B cell (primary cell): ENCODE measurements at places on chromosomes 4 and X.

DNA sequence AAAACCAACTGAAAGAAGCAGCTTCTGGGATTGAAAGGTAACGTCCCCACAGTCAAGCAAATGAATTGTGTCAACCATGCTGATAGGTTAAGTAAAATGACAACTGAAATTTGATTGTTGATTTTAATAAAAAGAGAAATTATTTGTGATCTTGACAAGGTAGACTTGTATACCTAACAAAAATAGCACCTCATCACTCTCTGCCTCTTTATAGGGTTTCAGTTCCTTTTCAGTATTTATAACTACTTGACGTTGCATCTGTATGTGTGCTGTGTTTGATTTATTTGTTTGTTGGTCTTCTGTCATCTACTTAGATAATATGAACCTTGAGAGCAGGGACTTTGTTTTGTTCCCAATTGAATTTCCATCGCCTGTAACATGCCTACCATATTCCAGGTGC lies 7.9 kb upstream of the PPP3CA start:
- H3K36me3 ChIP-seq = no peaks in the 10 kb centered on the region
- no peaks in the 10 kb centered on the region for H3K27me3 ChIP-seq
- peaks cover 24% of the 10 kb centered on the region for H3K4me1 ChIP-seq
- DNase-seq = peak; percentile 60
- H3K4me3 ChIP-seq = no peak overlapping the region
- no peak overlapping the region for H3K27ac ChIP-seq

GRCh38 chr4:12221031-12221430 lies 792.3 kb upstream of the HS3ST1 start:
- no peak overlapping the region for H3K4me3 ChIP-seq
- no peaks in the 10 kb centered on the region for H3K4me1 ChIP-seq
- no peaks in the 10 kb centered on the region for H3K36me3 ChIP-seq
- H3K27ac ChIP-seq = no peak overlapping the region
- no peaks in the 10 kb centered on the region for H3K27me3 ChIP-seq

DNA sequence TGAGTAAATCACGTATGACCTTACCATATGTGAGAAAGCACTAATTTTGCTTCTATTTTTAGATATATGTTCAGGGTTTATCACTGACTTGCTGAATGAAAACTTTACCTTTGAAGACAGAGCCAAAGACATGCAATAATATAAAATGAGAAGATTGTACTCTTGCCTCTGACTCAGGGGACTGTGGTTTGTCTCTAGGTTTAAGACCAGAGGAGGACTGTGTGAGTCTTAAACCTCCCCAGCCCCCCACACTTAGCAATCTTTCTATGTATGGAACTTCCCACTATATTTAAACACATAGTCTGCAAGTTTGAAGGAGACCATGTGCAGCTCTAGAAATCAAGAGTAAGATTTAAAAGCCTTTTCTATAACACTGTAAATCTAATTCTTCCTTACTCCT lies 368.7 kb upstream of the FAM241A start:
- H3K4me3 ChIP-seq = no peak overlapping the region
- H3K4me1 ChIP-seq = no peaks in the 10 kb centered on the region
- no peak for DNase-seq
- no peaks in the 10 kb centered on the region for H3K36me3 ChIP-seq

DNA sequence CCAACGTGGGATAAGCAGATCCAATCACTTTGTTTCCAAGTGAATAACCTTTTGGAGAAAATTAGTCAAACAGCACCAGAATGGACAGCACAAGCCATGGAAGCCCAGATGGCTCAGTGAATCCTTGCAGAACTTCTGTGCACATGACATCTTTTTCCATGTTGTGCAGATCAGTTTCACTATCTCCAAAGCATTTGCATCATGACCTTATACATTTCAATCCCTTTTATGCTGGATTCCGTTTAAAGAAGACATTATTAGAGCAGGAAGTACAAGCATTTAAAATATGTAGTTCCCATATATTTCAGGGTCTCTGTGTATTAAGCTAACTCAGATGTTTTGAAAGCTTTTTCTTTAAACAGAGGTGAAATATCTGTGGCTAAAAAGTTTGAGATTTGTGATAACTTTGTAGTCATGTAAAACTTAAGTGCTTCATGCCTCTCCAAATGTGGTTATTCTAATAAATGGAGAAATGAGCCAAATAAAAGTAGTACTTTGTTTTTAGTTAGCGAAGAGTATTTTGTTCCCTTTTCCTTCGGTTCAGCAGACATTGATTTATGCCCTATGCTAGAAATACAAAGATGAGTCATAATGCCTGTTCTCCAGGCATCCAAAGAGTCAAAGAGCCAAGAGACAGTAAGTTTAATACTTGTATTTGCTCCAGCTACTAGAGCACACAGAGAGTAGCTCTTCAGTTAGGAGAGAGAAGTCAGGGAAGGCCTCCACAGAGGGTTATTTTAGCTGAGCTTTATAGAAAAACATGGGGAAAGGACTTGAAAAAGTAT lies 39.0 kb downstream of the PLAC8 start:
- no peak overlapping the region for H3K27ac ChIP-seq
- H3K4me1 ChIP-seq = peaks cover 16% of the 10 kb centered on the region
- DNase-seq = peak; percentile 20
- peaks cover 2% of the 10 kb centered on the region for H3K36me3 ChIP-seq

DNA sequence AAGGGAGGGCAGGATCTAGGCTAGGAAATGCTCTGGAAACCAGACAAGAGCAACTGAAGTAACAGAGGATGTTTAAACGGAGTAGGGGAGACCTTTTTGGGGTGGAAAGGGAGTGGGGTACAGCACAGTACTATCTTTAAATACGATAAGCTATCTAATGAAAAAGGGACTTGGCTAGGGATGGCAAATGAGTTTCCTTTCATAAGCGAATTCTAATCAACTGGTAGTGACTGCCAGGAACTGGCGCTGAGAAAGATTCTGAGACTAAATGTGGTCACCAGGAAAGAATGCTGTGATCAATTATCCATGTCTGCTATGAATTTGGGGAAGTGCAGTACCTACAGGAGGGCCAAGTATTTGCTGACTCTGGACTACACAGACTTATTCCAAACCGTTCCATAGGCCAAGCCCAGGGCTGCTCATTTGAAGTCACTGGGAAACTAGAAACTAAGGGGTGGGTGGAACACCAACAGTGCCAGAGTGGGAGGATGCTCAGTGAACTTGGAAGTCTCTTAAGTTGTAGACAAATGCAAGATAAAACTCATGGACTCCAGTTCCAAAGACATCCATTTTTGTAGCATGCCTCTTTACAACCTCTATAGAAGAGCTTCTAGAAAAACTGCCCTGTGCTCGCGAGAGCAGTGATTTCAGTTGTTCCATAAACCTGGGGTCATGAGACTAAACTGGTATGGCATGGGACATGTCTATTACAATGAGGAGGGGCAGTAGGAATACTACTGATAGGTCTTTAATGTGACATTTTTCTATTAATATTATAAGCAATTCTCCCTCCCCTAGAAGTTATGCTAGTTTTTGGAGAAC lies 2.0 kb downstream of the TRAPPC2 start:
- H3K27ac ChIP-seq = peak overlapping the region; percentile 26
- no peak for DNase-seq
- H3K4me1 ChIP-seq = peaks cover 39% of the 10 kb centered on the region
- H3K4me3 ChIP-seq = no peak overlapping the region
- H3K36me3 ChIP-seq = no peaks in the 10 kb centered on the region

DNA sequence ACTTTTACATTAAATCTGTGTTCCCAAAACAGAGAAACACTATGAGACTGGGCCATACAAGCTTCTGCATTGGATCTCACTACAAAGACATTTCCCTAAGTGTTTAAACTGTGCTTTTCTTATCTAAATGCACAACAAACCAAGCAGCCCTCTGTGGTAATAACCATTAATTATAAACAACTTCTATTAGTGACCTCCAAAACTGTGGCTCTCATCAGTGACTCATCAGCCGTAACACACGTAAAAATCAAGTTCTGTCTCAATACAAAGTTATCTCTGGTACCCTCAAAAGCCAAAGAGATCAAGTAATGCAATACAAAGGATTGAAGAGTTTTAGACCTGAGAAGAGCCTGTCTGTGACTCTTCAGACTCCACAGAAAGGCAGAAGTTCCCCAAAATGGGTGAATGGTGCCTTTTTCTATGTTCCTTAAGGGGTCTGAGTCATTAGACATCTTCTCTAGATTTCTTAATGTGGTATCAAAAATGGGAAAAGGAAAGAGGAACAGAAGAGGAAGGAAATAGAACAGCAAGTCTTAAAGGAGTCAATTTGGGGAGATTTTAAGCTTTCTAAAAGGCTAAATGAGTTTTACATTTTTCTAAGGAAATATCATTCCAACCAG lies 189.8 kb upstream of the PPP1R2C start:
- H3K4me3 ChIP-seq = no peak overlapping the region
- H3K27ac ChIP-seq = no peak overlapping the region
- no peaks in the 10 kb centered on the region for H3K36me3 ChIP-seq
- no peak for DNase-seq
- no peaks in the 10 kb centered on the region for H3K27me3 ChIP-seq
- H3K4me1 ChIP-seq = no peaks in the 10 kb centered on the region

DNA sequence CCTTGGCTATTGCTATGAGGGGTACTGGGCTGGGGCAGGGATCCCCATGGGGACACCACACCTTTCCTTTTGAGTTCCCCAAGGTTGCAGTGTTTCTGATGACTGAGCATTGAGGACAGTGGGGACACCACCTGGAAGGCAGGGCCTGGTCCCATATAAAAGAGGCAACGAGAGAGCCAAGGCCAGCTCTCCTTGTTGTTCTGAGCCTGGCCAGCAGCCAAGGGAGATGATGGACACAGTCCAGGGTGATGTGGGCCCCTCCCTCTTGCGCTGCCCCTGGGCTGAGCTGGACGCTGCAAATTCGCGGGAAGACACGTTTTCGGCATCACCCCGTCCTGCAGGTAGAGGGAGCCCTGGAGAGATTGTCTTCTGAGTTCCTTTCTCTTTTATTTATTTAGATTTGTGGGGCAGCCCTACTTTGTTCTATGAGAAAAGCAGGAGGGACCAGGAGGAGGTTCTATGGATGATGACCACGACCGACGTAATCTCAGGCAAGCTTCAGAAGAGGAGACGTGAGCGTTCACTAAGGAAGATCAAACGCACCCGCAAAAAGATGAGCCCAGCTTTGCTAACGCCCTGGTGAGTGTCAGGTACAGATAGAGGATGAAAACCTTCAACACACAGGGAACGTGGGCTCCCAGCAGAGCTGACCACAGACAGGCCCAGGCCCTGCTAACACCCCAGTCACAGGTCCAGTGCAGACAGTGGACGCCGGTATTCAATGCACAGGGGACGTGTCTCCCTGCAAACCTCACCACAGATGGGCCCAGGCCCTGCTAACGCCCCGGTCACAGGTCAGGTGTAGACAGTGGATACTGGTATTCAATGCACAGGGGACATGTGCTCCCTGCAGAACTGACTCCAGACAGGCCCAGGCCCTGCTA lies 97.4 kb downstream of the SHOX start:
- H3K36me3 ChIP-seq = no peaks in the 10 kb centered on the region
- H3K4me3 ChIP-seq = no peak overlapping the region
- H3K27ac ChIP-seq = no peak overlapping the region
- no peak for DNase-seq
- no peaks in the 10 kb centered on the region for H3K27me3 ChIP-seq
- no peaks in the 10 kb centered on the region for H3K4me1 ChIP-seq

GRCh38 chr4:130028552-130028951 lies 932.6 kb downstream of the C4orf33 start:
- H3K27ac ChIP-seq = no peak overlapping the region
- H3K27me3 ChIP-seq = no peaks in the 10 kb centered on the region
- DNase-seq = peak; percentile 13
- H3K4me3 ChIP-seq = no peak overlapping the region
- no peaks in the 10 kb centered on the region for H3K36me3 ChIP-seq

DNA sequence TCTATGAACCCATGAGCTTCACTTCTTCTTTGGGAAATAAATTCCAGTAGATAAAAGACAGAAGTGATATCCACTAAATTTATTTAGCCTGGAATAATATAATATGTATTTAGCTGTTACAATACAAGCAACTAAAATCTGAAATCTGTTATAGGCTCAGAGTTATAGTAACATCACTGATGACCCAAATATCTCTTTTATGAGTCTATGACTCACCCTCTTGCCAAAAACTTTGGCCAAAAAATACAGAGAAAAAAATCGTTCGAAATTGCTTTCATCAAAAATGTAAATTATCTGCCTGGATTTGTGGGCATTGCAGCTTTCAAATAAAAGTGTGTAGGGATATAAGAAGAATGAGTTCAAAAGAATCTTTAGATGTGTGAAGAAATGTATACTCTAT lies 89.4 kb upstream of the DKK2 start:
- no peak overlapping the region for H3K27ac ChIP-seq
- no peaks in the 10 kb centered on the region for H3K36me3 ChIP-seq
- H3K4me1 ChIP-seq = no peaks in the 10 kb centered on the region
- no peak for DNase-seq

DNA sequence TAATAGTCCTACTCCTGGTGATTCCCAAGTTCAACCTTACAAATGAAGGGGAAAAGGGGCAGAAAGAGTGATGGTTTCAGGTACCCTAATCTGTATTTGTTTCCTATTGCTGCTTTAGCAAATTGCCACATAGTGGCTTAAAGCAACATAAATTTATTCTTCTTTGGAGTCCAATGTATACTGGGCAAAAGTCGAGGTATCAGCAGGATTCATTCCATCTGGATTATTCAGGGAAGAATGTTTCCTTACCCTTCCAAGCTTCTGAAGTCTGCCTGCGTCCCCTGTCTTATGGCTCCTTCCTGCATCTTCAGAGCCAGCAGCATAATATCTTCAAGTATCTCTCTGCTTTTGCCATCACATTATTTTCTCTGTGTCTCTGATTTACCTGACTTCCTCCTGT lies 10.3 kb upstream of the BST1 start:
- no peak for DNase-seq
- H3K27ac ChIP-seq = no peak overlapping the region
- no peaks in the 10 kb centered on the region for H3K27me3 ChIP-seq
- peaks cover 5% of the 10 kb centered on the region for H3K36me3 ChIP-seq
- no peaks in the 10 kb centered on the region for H3K4me1 ChIP-seq

DNA sequence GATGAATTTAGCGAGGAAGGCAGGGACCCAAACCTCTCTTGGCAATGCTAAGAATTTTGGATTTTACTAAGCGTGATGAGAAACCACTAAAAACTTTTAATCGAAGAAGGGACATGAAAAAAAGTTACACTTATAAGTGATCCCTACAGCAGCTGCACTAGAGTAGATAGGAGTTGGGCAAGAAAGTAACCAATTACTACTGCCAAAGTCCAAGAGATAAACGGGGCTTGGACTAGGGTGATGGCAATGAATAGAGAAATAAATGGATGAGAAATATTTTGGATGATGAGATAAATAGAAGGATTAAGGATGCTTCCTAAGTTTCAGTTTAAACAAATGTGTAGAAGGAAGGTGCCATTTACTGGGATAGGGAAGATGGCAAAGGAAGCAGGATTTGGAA lies 6.3 kb upstream of the FNIP2 start:
- H3K27ac ChIP-seq = no peak overlapping the region
- peaks cover 3% of the 10 kb centered on the region for H3K4me1 ChIP-seq
- peaks cover 44% of the 10 kb centered on the region for H3K27me3 ChIP-seq
- DNase-seq = no peak

GRCh38 chr4:100340512-100341485 lies 150.5 kb upstream of the DDIT4L start:
- H3K4me1 ChIP-seq = no peaks in the 10 kb centered on the region
- no peaks in the 10 kb centered on the region for H3K27me3 ChIP-seq
- no peak overlapping the region for H3K27ac ChIP-seq
- no peaks in the 10 kb centered on the region for H3K36me3 ChIP-seq

- DNase-seq = no peak
- H3K36me3 ChIP-seq = peaks cover 3% of the 10 kb centered on the region
- H3K27me3 ChIP-seq = no peaks in the 10 kb centered on the region
- peaks cover 20% of the 10 kb centered on the region for H3K4me1 ChIP-seq
- H3K27ac ChIP-seq = no peak overlapping the region
- no peak overlapping the region for H3K4me3 ChIP-seq
Measured at GRCh38 chrX:123968383-123969050, 7.0 kb downstream of the STAG2 start.

- no peaks in the 10 kb centered on the region for H3K27me3 ChIP-seq
- no peaks in the 10 kb centered on the region for H3K4me1 ChIP-seq
- no peak overlapping the region for H3K4me3 ChIP-seq
- H3K36me3 ChIP-seq = no peaks in the 10 kb centered on the region
Measured at GRCh38 chr4:74635490-74636123, 158.7 kb downstream of the BTC start.
